ENCODE measurements at places on chromosomes 6 and 20.

DNA sequence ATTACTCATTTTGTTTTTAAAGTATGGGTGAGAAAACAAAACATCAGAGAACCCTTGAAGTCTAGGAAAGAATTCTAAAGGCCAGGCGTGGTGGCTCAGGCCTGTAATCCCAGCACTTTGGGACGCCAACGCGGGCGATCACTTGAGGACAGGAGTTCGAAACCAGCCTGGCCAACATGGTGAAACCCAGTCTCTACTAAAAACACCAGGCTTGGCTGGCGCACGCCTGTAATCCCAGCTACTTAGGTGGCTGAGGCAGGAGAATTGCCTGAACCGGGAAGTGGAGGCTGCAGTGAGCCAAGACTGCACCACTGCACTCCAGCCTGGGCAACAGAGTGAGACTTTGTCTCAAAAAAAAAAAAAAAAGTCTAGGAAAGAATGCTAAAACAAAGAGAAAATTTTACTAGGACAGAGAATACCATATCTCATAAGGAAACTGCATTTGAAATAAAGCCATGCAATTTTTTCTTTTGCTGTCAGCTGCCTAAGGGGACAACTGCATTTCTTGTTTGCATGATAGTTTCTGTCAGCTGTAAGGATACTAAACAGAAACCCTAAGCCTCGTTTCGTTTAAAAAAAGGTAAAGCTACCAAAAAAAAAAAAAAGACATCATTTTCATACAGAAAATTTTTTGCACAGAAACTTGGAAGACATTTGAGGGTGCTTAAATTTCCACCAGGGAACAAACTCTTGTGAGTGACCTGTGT lies 32.1 kb downstream of the SMLR1 start:
- DNase-seq: no peak

DNA sequence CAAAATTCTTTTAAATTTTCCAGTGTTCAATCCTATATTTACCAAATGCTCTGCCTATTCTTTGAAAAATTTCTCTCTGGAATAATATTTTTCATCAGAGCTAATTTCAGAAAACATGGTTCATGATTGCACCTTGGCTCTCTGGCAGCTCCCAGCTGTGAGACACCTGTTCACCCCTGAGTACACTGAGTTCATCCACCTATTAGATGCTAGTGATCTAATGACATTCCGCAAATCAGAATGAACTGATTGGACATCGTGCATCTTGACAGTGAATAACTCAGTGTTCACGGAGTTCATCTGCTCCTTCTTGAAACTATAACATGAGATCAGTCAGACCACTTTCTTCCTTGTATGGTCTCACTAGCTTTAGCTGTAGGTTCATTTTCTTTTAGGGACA lies 3.9 kb upstream of the SHPRH start:
- no peak for DNase-seq

- DNase-seq: peak; percentile 59
These were observed 85.7 kb downstream of the TMEM170B start for GRCh38 chr6:11623272-11623671.

DNA sequence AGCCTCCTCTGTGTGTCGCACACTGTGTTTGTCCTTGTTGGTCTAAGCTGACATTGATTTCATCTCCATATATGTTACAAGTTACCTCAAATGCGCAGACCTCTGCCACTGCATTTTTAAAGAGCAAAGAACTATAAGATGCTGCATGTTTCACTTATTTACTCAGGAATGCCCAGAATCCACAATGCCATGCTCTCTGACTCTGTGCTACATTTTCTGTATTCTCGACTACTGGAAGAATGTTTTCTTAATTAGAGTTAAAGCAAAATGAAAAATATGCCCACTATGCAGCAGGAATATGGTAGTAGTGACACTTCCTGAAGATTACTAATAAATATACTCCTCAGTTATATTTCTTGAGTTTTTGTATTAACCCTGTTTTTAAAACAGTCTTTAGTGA lies 296.4 kb downstream of the HACE1 start:
- DNase-seq: no peak

DNA sequence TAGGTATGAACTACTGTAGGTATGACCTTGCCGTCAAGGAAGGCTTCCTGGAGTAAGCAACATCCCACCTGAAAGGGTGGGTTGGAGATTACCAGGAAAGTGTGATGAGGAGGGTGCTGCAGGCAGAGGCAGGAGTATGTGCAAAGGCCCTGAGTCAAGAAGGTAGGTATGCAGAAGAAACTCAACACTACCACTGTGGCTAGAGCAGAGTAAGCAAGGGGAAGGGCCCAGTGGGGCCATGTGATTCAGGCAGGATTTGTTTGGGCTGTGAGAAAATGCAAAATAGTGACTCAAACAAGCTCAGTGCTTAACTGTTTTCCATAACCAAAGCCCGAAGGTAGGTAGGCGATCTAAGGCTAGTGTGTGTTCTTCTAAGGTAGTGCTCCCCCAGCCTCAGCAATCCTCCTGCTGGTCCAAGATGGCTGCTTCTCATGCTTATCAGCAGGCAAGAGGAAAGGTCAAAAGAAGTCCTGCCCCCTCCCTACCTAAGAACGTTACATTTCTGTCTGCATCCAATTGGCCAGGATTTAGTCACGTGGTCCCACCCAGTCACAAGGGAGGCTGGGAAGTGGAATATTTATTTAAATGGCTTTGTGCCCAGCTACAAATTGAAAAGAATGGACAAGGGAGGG lies 36.2 kb upstream of the HMGA1 start:
- no peak for DNase-seq

- DNase-seq: no peak
These were observed 430 bp upstream of the SOX18 start for GRCh38 chr20:64049878-64050260.

GRCh38 chr6:152637296-152638047 lies at the start of gene SYNE1:
Gene SYNE1 (minus strand): TSS chr6:152637362. CDS start chr6:152628331, 9,031 bp downstream.
- no peak for DNase-seq

- no peak for DNase-seq
These were observed 755.8 kb downstream of the DHX35 start for GRCh38 chr20:39717936-39718335.

GRCh38 chr6:37705239-37706051 lies 7.8 kb upstream of the MDGA1 start:
- DNase-seq: peak; percentile 71

- DNase-seq: no peak
These were observed 43.2 kb upstream of the NT5E start for GRCh38 chr6:85406641-85407075.

Measured in skin of body (tissue), 3 donors.